ENCODE measurements at places on chromosomes 2 and 18. TPM values are rescaled to one million over a fixed set of nuclear protein-coding genes. Genes with fewer than 3 reads are reported as not detected.

Gene PARD6G
- 0.59 TPM for total RNA-seq

Gene KCNIP3
- total RNA-seq = 3.1 TPM

Gene SKOR2
- not detected for total RNA-seq

Gene LOXHD1
- total RNA-seq = not detected

Gene HRH4
- total RNA-seq = under 0.01 TPM

Gene CD28
- not detected for total RNA-seq

Gene OR6B2
- not detected for total RNA-seq

Gene ARHGEF4
- 0.98 TPM for total RNA-seq

Gene MOCOS
- 8.8 TPM for total RNA-seq

Gene TGIF1
- total RNA-seq = 83.0 TPM

Gene NEURL3
- not detected for total RNA-seq

Gene CRYGC
- total RNA-seq = not detected

Gene MAPRE3
- total RNA-seq = 4.3 TPM

Gene OTOF
- under 0.01 TPM for total RNA-seq

Gene VIT
- total RNA-seq = 8.8 TPM

Gene CRYBA2
- not detected for total RNA-seq

Gene VWA3B
- not detected for total RNA-seq

Gene LIMS4
- total RNA-seq = 1.5 TPM

Gene ARL4C
- total RNA-seq = 5.5 TPM

Gene ABCB11
- not detected for total RNA-seq

Gene CD302
- 7.8 TPM for total RNA-seq

Gene GALNT13
- 2.6 TPM for total RNA-seq
